ENCODE measurements at places on chromosomes 5 and 9.

GRCh38 chr5:87649455-87649854 lies 236.7 kb upstream of the CCNH start:
- DNase-seq, result no peak

GRCh38 chr5:74634611-74635286 lies 5.8 kb downstream of the ENC1 start:
- no peak for DNase-seq

- DNase-seq, result no peak
Observed at GRCh38 chr5:66958201-66958979, 238.2 kb downstream of the CD180 start.

DNA sequence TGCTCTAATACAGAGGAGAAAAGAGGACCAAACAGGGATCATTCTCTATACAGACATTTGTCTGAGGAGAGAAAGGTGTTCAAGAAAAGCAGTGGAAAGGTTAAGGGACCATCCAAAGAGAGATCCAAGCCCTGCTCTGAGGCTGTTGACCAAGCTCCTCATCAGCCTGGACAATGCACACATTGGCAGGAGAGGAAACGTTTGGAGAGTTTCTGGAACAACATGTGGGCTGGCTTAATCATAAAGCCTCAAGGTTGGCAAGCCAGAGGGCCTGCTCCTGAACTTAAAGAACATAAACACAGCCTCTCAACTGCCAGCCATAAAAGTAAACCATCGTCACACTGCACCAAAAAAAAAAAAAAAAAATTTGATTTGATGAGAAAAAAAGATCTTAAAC lies 184.4 kb upstream of the SLC12A2 start:
- no peak for DNase-seq

DNA sequence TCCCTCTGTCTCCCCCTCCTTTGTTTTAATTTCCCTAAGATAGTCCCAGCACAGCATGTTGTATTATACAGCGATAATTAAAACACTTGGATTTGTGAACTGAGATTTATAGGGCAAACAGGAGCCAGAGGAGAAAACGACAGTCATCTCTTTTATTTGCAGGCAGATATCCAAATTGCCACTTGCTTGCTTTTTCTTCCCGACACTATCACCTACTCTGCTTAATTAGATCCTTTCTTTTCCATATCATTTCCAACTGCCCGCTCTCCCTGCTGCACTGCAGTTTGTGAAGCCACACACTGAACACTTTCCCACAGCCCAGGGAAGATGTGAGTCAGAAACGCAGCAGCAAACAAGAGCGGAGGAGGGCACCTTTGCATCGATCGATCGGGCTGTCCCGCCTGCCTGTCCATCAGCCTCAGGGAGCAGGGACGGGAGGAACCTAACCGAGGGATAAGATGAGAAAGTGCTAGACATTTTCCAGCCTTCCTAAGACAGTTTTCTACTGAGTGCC lies 35.8 kb upstream of the SPRY4 start:
- no peak for DNase-seq

DNA sequence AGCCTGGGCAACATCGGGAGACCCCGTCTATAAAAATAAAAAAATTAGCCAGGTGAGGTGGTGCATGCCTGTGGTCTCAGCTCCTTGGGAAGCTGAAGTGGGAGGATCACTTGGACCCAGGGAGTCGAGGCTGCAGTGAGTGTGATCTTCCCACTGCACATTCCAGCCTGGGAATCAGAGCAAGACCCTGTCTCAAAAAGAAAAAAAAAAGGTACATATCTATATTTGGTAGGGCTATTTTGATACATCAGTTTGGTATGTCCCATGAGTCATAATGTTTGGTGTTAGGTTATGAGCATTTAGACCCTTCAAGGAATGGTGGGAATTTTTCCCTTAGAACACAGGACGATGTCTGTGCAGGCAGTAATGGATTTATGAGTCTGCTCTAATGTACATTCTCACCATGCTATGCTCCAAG lies 55.3 kb upstream of the POU4F3 start:
- no peak for DNase-seq

All from CD8-positive, alpha-beta T cell (primary cell).